ENCODE measurements at places on chromosomes 3 and 15. TPM values are rescaled to one million over a fixed set of nuclear protein-coding genes. Genes with fewer than 3 reads are reported as not detected.
A peak's percentile ranks its signal among the peaks of the same experiment; 100 is the strongest.

GOLGA8G gene
- total RNA-seq, result not detected

LRTM1 gene
- total RNA-seq, result not detected

SOX2 gene
- total RNA-seq, result under 0.01 TPM

SENP8 gene
- 2.0 TPM for total RNA-seq

PGBD4 gene
- 1.6 TPM for total RNA-seq

A4GNT gene
- total RNA-seq, result not detected

GPX1 gene
- 275 TPM for total RNA-seq

DNA sequence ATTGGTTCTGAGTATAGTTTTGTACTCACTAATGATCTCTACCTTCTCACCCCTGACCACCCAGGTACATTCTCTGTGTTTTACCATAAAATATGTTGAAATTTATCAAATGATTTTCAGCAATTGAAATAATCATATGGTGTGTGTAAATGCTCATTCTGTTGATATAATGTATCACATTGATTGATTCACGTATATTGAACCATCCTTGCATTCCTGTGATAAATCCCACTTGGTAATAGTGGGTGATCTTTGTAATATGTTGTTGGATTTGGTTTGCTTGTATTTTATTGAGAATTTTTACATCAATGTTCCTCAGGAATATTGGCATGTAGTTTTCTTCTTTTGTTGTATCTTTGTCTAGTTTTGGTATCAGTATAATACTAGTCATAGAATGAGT, 1497.6 kb downstream of the OTOL1 start:
- no peaks in the 10 kb centered on the region for H3K4me1 ChIP-seq
- H3K27ac ChIP-seq, result no peak overlapping the region
- no peaks in the 10 kb centered on the region for H3K36me3 ChIP-seq
- H3K4me3 ChIP-seq, result no peak overlapping the region
- DNase-seq, result no peak
- H3K27me3 ChIP-seq, result no peaks in the 10 kb centered on the region

GRCh38 chr15:92917598-92918407, 17.7 kb downstream of the CHD2 start:
- peaks cover 45% of the 10 kb centered on the region for H3K4me1 ChIP-seq
- no peaks in the 10 kb centered on the region for H3K27me3 ChIP-seq
- DNase-seq, result peak; percentile 97
- no peaks in the 10 kb centered on the region for H3K36me3 ChIP-seq
- H3K27ac ChIP-seq, result peak overlapping the region; percentile 90

- peak; percentile 19 for DNase-seq
- H3K27me3 ChIP-seq, result no peaks in the 10 kb centered on the region
- no peaks in the 10 kb centered on the region for H3K4me1 ChIP-seq
- H3K4me3 ChIP-seq, result no peak overlapping the region
- H3K36me3 ChIP-seq, result no peaks in the 10 kb centered on the region
Measured at GRCh38 chr15:77187751-77188464, 117.0 kb upstream of the TSPAN3 start.

- no peak overlapping the region for H3K4me3 ChIP-seq
- no peak overlapping the region for H3K27ac ChIP-seq
- H3K4me1 ChIP-seq, result no peaks in the 10 kb centered on the region
- no peak for DNase-seq
Measured at GRCh38 chr3:87128006-87128405, 99.1 kb upstream of the CHMP2B start.

- no peak overlapping the region for H3K4me3 ChIP-seq
- DNase-seq, result no peak
- no peaks in the 10 kb centered on the region for H3K27me3 ChIP-seq
- H3K36me3 ChIP-seq, result no peaks in the 10 kb centered on the region
Measured at GRCh38 chr3:175940881-175941280, 1081.7 kb downstream of the NAALADL2 start.

DNA sequence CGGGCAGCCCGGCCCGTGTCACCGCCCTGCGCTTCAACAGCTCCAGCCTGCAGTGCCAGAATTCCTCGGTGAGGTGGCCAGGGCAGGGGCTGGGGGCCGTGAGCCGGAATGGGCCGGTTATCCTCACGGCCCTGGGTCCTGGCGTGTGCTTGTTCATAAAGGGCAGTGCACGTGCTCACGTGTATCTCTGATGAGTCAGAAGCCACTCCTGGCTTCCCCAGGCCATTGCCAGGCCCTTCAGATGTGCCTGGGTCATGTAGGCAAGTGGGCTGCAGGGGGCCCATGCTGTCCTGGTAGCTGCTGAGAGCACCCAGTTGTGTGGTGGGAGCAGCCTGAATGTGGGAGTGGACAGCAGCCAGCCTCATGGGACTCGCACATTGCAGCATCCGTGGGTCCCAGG, 29.2 kb downstream of the PLXNA1 start:
- no peaks in the 10 kb centered on the region for H3K27me3 ChIP-seq
- no peaks in the 10 kb centered on the region for H3K4me1 ChIP-seq
- H3K36me3 ChIP-seq, result peaks cover under 1% of the 10 kb centered on the region
- H3K4me3 ChIP-seq, result no peak overlapping the region

- no peak overlapping the region for H3K27ac ChIP-seq
- no peak overlapping the region for H3K4me3 ChIP-seq
- no peaks in the 10 kb centered on the region for H3K27me3 ChIP-seq
- no peaks in the 10 kb centered on the region for H3K36me3 ChIP-seq
- no peaks in the 10 kb centered on the region for H3K4me1 ChIP-seq
Measured at GRCh38 chr3:60355825-60356224, 895.4 kb downstream of the FHIT start.

Measured in breast epithelium (tissue), 4 donors.